A549 treated with Mapracorat at 1 μM for 4 hours (cell line): ENCODE measurements at places on chromosomes 3 and 15. TPM values are rescaled to one million over a fixed set of nuclear protein-coding genes. Genes with fewer than 3 reads are reported as not detected.

Gene SIDT1
- 0.53 to 0.85 TPM (median 0.63 TPM) in 5 replicates for total RNA-seq

Gene CISH
- 0.32 to 0.79 TPM (median 0.57 TPM) in 5 replicates for total RNA-seq

Gene MRPS11
- total RNA-seq = 104 to 119 TPM (median 111 TPM) in 5 replicates

Gene CMC1
- total RNA-seq = 45.0 to 48.4 TPM (median 46.1 TPM) in 5 replicates

Gene HIGD2B
- total RNA-seq = not detected in 5 replicates

Gene ADAMTSL3
- 0.19 to 0.67 TPM (median 0.35 TPM) in 5 replicates for total RNA-seq

Gene CCR2
- not detected in 5 replicates for total RNA-seq

Gene C3orf49
- not detected in 5 replicates for total RNA-seq

Gene ACKR2
- 0.09 to 0.22 TPM in 2 of 5 replicates, not detected in the others for total RNA-seq
